ENCODE measurements at places on chromosomes 1 and 21.

DNA sequence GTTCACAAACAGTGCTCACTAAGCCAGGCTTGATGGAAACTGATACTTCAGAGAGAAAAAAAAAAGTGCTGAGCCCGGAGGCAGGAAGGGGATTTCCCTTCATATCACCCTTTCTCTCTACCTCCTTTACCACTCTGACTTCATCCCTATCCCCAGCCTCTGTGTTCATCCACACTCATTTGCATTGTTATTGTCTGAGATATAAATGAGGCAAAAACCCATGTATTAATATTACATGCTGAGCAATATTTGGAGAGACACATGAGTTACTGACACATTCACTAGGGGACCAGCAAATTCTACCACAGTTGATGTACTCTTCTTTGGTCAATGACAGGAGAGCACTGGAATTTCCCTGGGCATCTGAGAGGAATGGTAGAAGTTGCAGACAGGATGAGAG, 175.8 kb downstream of the TNFSF18 start:
- DNase-seq, result peak; percentile 25

DNA sequence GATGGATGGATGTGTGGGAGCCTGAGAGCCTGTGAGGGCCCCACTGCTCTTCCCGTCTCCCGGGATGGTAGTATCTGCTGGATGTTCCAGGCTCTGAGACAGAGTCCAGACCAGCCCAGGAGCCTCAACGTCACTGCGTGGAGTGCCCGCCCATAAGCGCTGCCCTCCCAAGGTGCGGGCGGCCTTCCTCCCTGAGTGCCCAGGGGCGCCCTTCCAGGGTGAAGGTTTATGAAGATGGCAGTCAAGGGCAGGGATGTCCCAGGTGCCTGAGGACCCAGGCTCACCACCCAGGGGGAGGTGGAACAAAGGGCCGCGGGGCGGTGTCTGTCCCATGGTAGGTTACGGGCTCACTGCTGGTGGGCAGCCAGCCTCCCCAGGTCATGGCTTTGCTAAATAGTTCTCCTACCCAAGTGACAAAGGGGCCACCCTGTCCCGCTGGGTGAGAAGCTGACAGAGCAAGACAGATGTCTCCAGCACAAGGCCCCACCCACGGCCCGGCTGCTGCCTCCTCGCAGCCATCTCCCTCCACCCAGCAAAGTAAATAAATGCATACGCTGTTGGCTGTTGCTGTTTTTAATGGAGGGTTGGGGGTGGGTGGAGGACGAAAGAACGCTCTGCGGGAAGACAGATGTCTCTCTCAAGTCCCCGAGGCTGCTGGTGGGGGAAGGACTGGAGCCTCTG, 9.0 kb upstream of the GPR153 start:
- no peak for DNase-seq

GRCh38 chr1:65425697-65426096, 5.2 kb downstream of the LEPR start:
- no peak for DNase-seq

DNA sequence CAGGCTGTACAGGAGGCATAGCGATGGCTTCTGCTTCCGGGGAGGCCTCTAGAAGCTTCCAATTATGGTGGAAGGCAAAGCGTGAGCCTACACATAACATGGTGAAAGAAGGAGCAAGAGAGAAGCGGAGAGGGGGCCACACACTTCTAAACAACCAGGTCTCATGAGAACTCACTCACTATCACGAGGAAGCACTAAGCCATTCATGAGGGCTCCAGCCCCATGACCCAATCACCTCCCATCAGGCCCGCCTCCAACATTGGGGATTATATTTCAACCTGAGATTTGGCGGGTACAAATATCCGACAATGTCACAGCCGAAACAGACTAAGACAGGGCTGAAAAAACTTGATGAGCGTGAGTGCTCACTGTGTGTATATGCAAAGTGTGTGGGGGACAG, 89.3 kb upstream of the CNIH3 start:
- DNase-seq, result no peak

DNA sequence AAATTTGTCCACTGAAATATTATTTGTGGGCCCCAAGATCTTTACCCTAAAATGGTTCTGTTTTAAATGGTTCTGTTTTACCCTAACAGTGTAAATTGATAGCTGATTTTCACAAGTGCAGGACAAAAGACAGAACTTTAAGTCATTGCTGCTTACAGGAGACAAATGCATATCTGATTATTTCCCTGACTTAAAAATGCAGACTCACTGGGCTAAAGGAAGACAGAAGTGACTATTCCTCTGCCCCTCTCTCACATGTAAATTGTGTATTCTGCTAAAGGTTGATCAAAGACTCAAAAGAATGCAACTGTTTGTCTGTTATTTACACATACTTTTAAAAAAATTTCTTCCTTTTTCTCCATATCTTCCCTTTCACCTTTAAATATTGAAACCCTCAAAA, 12.7 kb downstream of the FCRL5 start:
- DNase-seq, result no peak

DNA sequence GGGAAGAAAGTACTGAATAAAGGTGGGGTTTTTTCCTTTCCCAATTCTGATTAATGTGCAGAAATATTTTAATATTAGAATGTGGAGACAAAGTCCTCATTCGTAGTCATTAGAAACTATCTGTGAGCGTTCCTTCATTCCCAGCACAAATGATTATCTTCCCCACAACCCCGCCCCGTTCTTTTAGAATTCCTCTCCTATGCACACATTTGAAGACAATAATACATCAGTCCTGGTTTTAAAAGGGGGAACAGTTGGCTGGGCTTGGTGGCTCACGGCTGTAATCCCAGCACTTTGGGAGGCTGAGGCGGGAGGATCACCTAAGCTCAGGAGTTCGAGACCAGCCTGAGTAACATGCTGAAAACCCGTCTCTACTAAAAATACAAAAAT, 876 bp downstream of the ALDH9A1 start:
- no peak for DNase-seq

DNA sequence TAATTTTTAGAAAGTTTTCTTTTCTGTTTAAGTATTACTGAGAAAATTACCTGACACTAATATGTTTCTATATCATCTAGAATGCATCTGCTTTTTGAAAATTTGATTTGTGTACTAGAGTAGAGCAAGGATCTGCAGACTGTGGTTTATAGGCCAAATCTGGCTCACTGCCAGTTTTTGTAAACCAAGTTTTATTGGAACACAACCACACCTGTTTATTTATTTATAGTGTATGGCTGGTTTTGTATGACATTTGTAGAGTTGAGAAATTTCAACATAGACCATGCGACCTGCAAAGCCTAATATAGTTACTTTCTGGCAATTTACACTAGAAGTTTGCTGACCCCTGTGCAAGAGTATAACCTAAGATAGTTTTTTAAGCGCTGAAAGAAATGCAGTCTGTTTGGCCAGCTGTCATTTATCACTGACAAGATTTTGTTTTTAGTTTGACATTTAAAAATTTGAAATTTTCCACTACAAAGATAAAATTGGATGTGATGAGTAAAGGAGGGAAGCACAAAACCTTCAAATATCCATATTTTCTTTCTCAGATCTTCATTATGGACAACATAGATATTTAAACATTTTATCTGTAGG, 36.1 kb upstream of the CACYBP start:
- DNase-seq, result no peak

DNA sequence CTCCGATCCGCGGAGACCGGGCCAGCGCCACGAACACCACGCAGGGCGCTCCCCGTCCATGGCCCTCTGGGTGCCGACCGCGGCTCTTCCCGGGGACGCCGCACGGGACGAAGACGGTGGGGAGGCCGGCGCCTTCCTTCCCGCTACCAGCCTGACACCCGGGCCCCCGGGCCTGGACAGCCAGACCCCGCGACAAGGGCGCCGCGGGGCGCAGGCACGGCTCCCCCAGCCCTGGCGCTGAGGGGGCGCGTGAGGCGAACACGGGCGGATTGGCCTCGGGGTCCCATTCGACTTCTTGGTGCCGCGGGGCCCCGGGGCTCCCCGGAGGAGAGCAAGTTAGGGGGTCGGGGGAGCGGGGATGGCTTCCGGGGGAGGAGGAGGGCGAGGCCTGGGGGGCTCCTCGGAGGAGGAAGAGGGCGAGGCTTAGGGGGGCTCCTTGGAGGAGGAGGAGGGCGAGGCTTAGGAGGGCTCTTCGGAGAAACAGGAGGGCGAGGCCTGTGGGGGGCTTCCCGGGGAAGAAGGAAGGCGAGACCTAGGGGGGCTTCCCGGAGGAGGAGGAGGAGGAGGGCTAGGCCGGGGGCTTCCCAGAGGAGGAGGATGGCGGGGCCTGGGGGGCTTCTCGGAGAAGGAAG, 537 bp upstream of the KLHL17 start:
- no peak for DNase-seq

GRCh38 chr1:229631148-229631547, 5.1 kb downstream of the URB2 start:
- no peak for DNase-seq

GRCh38 chr1:107914119-107914765, 50.7 kb downstream of the VAV3 start:
- no peak for DNase-seq

DNA sequence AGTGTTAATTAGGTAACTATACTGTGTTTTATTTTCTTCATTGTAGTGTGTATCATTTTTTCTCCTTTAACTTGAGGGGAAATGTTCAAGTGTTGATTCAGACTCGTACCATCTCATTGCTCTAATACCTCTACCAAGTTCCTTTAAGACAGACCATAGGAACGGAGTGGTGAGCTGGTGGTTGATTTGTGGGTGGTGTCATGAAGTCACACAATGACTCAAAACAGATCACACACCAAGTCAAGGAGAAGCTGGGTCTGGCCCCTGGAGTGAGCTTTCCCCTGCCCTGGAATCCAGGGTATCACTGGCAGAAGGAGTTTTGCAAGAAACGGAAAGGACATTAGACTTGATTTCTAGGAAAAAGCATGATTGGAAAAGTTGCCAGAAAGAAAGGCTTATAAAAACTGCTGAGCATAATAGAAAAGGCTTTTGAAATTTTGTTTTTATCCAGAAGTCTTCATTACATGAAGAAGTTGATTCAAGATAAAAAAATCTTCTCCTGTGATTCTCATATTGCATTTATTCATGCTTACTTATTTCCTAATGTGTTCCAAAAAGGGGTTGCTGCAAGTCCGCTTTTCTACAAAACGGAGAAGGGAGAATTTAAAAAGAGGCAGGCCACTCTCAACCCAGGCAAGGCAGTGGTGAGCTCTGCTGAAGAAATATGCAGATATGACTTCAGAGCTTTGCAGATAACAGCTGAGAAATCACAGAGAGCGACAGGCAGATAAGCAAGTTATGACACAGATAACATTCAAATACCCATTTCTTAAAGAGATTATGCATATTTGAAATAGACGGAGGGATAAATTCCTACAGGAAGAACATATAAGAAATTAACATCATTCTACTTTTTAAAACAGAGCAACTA, 79.7 kb downstream of the TBX19 start:
- DNase-seq, result no peak

- peak; percentile 63 for DNase-seq
Measured at GRCh38 chr1:23720256-23720995, 22.8 kb upstream of the ELOA start.

- no peak for DNase-seq
Measured at GRCh38 chr1:56501888-56502287, 77.5 kb downstream of the PLPP3 start.

GRCh38 chr1:180163041-180163440, 8.4 kb downstream of the QSOX1 start:
- no peak for DNase-seq

DNA sequence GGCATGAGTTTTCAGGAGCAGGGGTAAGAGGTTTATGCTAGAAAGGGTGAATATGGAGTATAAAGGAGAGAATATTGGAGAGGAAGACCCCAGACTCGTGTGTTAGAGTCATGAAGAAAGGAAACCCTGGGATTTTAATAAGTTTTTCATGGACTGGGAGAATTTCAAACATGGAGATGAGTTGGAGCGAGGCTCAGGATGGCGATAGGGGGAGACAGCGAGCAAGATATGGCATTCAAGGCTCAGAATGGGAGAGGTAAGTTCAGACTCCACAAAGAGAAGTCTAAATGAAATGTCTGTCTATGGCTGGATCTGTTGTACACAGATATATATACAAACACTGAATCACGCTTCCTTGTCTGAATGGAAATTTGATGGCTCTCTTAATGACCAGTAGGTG, 92.5 kb downstream of the LRRC40 start:
- no peak for DNase-seq

DNA sequence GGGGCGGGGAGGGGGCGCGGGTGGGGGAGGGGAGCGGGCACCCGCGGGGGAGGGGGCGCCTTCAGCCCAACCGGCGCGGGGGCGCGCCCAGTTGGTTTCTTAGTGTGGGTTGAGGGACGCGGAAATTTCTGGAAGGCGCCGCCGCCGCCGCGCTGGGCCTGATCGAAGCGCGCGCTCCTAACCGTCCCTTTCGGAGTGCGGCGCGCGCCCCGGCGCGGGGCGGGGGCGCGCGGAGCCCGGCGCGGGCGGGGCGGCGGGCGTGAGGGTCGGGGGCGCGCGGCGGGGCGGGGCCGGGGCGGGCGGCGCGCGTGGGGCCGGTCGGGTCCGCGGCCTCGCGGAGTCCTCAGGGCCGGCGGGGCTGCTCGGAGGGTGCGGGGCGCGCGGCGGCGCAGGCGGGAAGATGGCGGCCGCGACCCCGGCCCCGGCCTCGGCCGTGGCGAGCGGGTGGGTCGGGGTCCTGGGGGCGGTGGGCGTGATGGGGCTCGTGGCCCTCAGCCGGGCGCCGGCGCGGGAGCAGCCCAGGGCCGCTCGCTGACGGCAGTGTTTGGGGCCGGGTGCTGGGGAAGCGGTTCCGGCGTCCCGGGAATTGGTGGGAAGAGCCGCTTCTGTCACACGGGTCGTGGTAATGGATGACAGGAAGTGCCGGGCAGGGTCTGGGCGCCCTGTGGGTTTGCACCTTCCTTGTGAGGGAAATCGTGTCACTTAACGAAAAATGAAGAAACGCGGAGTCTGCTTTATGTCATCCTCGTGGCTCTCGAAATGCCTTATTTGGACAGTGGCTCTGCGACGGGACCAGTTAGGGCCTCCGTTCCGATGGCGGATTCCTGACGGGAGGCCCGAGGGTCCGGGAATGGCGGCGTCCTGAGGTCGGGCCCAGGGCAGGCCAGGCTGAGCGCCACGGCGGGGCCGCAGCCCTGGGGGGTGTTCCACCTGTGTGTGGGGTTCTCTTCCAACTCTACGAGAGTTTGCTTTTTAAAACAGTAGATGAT, 764 bp downstream of the PKNOX1 start:
- peak; percentile 93 for DNase-seq

DNA sequence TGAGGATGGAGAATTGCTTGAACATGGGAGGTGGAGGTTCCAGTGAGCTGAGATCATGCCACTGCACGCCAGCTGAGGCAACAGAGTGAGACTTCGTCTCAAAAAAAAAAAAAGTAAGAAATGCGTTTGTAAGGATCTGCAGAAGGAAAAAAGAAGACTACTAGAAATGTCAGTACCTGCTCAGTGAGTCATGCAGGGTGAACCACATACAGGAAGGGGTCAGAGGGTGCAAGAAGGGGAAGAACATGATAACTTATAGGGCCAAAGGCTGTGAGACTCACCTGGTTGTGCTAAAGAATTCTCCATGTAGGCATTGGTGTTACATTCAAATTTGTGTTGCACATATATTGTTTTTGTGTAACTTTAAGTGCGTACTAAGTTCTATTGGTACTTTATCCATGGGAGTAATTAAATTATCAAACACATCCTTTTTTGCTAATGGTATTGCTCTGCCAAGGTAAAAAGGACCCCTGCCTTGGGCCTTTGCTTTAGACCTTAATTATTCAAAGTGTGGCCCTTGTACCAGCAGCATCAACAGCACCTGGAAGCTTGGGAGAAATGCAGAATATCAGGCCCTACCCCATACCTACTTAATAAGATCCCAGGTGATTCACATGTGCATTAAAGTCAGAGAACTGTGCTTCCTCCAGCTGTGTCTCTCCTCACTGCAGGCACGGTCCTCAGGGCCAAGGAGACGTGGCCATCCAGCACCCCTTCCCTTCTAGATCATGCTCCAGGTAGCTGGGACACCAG, 96.4 kb upstream of the PPP2R5A start:
- no peak for DNase-seq

- DNase-seq, result no peak
Measured at GRCh38 chr1:6040861-6041415, 4.8 kb upstream of the KCNAB2 start.

All from GM20000 (cell line).